ENCODE measurements at places on chromosomes 1 and 21.

DNA sequence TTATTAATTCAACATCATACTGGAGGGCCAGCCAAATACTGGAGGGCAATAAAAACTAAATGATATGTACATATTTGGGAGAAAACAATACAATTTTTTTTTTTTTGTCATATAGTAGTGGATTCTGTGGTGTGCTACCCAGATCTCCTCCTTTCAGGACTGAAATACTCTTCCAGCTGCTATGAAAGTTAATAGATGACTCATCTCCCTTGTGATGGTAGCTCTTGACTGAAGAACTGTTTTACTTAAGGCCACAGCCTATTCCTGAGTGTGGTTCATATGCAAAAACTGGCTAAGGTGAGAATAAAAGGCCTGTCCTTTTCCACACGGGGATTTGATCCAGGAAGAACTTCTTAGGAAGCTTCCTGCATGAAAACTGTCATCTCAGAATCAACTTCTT is 307.9 kb downstream of the HLX start:
- DNase-seq, result no peak

DNA sequence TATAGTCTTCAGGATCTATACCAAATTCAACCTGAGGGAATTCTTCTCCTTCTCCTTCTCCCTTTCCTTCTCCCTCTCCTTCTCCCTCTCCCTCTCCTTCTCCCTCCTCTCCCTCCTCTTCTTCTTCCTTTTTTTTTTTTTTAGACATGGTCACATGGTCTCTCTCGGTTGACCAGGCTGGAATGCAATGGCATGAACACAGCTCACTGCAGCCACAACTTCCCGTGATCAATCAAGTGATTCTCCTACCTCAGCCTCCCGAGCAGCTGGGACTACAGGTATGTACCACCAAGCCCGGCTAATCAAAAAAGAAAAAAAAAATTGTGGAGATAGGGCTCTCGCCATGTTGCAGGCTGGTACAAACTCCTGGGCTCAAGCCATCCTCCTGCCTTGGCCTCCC is 51.5 kb downstream of the DNAI4 start:
- no peak for DNase-seq

- DNase-seq, result no peak
These were observed 16.1 kb downstream of the ZBTB18 start for GRCh38 chr1:244066954-244067716.

DNA sequence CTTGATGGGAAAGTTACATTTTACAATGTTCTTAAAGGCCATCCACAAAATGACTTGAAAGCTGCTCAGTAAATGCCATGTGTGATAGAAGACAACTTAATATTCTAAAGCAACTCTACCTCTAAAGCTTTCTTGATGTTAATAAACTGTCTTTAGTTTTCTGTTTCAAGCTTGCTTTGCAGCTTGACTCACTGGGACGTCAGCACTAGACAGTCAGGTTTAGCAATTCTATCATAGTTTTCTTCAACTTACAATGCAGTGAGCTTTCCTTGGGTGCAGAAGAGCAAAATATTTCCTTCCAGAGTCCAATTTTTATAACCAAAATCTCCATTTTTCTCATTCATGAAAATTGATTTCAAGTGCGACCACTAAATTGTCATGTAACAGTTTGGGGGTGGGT is 273.1 kb downstream of the NTNG1 start:
- no peak for DNase-seq

- no peak for DNase-seq
These were observed 41.8 kb upstream of the ACTRT2 start for GRCh38 chr1:2979191-2980072.

DNA sequence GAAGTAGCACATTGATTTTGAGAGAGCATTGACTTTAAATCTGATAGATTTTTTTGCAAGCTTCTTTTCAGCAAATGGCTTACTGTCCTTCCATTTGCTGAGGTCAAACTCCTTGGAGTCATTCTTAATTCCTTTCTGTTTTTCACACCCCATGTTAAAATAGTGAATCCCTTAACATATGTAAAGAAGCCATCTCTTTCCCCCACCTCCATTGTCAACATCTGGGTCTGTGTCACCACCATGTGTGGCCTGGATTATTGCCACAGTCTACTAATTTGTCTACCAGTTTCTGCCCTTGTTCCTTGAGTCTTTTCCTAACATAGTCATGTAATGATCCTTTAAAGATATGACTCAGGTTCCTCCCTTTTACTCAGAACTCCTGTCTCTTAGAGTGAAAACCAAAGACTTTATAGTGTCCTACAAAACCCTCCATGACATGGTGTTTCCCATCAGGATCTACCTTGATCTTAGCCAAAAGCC is 104.7 kb downstream of the ST6GALNAC3 start:
- DNase-seq, result no peak

DNA sequence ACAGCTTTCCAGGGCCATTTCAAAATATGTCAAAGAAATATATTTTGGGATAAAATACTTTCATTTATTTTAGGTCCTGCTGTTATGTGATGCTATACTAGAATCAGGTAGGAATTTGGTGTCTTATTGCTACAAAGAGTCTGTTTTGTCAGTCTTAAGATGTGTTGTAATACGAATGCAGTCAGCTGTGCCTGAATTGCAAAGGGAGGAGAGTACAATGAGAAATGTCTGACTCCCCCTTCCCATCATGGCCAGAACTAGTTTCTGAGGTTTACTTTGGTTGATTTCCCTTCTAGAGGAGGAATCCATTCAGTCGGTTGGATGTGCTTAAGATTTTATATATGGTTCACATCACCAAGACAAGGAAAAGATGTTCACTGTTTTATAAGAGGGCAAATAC is 75.7 kb upstream of the TNFSF18 start:
- DNase-seq, result no peak

- DNase-seq, result peak; percentile 1
These were observed 16.9 kb downstream of the RPTN start for GRCh38 chr1:152141971-152142584.

DNA sequence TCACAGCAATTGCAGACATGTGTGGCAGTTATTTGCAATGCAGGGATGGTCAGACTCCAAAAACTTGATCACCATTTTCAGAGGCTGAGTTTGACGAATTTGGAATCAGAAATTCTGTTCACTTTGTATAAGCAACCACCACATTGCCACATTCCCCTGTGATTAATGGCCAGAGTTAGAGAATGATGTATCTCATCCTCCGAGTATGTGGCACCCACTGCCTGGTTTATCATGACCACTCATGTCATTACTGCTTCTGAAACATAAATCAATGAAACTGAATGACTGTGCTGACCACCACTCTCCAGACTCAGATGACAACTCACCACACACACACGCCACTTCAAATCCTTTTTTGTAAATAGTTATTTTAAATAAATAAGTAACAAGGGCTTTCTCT is 66.6 kb upstream of the CACHD1 start:
- no peak for DNase-seq

DNA sequence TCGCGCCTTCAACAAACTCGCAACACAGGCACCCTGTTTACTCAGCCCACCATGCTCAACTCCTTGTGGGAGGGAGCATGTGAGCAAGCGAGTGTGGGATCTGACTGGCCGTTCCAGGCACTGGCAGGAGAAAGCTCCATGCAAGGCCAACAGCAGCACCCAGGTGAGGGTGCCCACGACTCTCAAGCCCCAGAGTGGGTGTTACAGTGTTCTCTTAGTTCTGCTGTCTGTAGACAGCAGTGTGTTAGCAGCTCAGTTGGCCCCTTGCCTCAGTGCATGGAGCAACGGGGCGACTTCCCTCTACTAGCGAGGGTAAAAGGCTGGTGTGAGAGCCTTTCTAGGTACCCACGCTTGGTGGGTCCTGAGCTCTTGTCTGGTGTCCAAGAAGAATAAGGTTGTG is 114.6 kb downstream of the PIGK start:
- DNase-seq, result no peak

- no peak for DNase-seq
These were observed 317.7 kb upstream of the ESRRG start for GRCh38 chr1:217040711-217041455.

GRCh38 chr1:228753287-228753686 is 18.0 kb downstream of the RHOU start:
- DNase-seq, result no peak

DNA sequence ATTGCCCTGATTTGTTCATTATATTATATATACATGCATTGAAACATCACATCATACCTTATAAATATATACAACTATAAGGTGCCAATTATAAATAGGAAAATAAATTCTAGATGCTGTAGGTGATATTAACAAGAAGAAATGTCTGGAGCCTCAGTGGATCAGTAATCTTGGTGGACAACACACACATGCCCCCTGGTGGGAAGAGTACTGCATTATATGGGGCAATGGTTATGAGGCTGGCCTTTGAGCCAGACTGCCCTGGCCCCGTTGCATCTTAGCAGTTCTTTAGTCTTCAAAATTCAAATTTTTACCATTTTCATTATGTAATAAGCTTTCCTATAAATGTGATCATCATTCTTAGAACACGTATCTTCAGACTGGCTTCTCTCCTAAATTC is 335.0 kb upstream of the GREM2 start:
- peak; percentile 22 for DNase-seq

- peak; percentile 21 for DNase-seq
These were observed 21.8 kb upstream of the COL18A1 start for GRCh38 chr21:45383111-45383614.

DNA sequence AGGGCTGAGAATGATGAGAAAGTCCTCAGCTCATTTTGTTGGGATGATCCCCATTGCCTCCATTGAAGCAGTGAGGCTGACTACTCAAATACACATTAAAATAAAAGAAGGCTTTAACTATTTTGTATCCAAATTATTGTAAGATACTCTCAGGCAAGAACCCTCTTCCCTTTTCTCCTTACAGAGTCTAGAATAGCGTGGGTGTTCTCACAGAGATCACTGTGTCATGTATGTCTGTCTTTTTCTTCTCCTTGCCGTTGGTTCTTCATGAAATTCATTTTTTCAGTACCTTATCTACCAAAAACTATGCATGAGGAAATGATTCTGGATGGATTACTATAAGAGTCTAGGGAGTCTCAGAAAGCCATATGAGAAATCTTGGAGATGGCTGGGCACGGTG is 30.1 kb downstream of the SORT1 start:
- DNase-seq, result no peak

GRCh38 chr1:158485455-158485854 is 13.4 kb downstream of the OR10R2 start:
- peak; percentile 61 for DNase-seq

- DNase-seq, result no peak
These were observed 923 bp upstream of the SHC1 start for GRCh38 chr1:154971341-154971998.

- no peak for DNase-seq
These were observed 9.9 kb downstream of the SH2D2A start for GRCh38 chr1:156806512-156807440.

- DNase-seq, result no peak
These were observed 941 bp downstream of the ARNT start for GRCh38 chr1:150875197-150876118.

GRCh38 chr1:7646981-7647901 is 123.9 kb upstream of the VAMP3 start:
- DNase-seq, result peak; percentile 85

- DNase-seq, result no peak
These were observed 4.8 kb downstream of the TRIM45 start for GRCh38 chr1:117116784-117117130.

DNA sequence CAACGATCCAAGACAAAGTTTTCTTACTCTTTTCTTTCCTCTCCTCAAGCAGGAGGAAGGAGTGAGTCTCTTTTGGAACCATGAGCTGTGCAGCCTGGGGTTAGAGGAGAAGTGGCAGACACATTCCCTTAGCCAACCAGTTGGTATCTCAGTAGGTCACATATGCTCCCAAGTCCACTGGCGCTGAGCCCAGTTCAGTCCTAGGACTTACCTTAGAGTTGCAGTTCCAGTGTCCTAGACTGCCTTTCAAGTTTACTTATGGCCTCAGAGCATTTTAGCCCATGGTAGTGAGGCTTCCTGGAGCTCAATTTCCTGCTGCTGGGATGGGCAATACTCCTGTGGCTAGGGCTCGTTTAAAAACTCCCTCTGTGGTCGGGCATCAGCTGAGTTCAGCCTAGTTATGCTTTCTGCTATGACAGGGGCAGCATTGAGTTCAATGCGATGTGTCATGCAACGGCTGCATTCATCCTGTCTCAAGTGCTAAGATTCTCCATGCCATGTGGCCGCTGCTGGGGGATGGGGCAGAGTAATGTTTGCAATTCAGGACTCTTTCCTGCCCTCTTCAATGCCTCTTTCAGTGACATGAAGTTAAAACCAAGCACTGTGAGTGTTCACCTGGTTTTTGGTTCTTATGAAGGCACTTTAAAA is 103.8 kb downstream of the LRRC7 start:
- DNase-seq, result no peak

DNA sequence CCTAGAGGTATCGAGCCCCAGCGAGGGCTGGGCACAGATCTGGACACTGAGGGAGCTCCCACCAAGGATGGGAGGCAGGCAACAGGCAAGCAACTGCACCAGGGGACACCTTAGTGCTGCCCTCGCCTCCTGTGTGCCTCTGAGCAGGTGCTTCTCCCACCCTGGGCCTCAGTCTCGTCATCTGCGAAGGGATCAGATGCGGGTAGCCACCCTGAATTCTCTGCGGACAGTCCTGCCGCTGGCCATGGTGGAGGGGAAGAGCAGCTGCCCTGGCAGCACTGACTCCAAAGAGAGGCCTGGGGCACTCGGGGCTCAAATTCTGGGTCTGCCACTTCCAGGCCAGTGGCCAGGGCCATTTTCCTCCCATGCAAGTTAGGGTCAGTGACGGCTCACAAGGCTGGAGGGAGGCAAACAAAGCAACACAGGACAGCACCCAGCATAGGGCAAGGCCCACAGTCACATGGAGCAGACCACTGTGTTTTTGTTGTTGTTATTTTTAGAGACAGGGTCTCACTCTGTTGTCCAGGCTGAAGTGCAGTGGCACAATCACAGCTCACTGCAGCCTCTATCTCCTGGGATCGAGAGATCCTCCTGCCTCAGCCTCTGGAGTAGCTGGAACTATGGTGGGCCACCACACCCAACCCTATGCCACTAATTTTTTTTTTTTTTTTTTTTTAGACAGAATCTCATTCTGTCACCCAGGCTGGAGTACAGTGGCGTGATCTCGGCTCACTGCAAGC is 7.1 kb upstream of the SDC3 start:
- DNase-seq, result no peak

- no peak for DNase-seq
These were observed 217.9 kb downstream of the FOXD2 start for GRCh38 chr1:47655521-47656300.

DNA sequence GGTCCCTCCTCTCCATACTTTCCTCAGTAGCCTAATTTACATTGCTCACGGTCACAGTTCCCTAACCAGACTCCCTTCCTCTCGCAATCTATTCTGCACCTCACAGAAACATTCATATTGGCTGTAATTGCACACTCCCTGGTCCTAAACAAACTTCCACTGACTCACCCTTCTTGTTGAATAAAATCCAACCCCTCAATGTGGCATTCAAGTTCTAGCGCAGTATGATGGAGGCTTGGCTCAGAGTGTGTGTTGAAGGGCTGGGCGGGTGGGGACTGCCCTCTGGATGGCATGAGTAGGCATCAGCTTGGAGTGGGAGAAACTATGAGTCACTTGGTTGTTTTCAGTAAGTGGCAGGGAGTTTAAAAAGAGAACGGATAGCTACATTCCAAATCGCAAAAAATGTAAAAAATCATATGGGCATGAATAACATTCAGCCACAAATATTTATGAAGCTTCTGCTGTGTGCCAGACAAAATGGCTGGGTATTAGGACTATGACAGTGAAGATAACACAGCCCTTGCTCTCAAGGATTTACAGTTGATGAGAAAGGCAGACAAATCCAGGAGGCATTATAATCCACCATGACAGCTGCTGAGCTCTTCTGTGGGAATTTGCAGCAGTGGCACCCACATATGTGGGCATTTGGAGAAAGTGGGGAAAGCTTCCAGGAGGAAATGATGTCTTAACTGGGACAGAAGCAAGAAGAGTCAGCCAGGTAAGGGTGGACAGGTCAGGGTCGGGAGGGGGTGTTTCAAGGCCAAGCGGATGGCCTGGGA is 42.2 kb upstream of the LYST start:
- DNase-seq, result no peak

Measured in COR-L47 (cell line).